ENCODE measurements at places on chromosomes 7 and 10.

GRCh38 chr10:30184397-30185033 is 125.1 kb upstream of the JCAD start:
- no peak for DNase-seq

- no peak for DNase-seq
Measured at GRCh38 chr10:76649723-76650127, 987.9 kb downstream of the KCNMA1 start.

GRCh38 chr10:103843854-103844570 is 11.4 kb downstream of the SH3PXD2A start:
- DNase-seq, result no peak

DNA sequence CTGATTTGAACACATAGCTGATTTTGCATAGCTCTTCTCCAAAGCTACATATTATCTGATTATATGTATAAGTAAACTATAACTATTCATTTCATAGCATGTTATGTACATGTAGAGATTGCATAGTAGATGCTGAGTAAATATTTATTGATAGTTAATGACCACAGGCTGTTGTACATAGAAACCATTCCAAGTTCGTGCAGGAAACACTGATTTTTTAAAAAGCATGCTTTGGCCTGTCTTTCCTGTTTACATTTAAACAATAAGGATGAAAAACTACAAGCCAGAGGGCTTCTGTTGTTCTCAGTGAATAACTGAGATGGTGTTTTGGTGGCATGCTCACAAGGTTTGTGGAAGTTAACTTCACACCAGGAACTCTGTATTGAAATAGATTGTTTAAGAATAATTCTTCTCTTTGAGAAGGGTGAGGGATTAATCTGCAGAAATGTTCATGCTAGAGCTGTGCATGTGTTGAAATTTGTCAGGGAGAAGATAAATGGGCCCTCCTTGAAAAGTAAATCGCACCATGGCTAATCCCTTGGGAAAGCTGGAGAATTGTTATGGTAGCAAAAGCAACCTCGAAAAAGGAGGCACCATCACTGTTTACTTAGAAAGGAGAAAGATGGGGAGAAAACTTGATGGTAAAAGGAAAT is 120.2 kb upstream of the SP8 start:
- no peak for DNase-seq

DNA sequence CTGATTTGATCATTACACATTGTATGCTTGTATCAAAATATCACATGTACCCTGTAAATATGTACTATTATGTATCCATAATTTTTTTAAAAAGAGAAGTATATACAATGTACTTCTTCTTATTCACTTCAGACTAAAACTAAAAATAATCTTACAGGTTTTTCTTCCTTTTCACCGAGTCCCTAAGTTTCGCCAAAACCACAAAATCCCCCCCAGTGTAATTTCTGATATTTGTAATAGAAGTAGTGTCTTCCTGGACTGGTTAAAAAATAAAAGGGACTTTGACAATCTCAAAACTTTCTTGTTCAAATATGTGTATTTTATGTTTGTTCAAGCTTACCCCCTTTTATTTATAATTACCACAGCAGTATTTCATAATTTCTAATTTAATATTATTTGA is 23.9 kb downstream of the EPC1 start:
- no peak for DNase-seq

- no peak for DNase-seq
Measured at GRCh38 chr7:51121036-51121790, 195.4 kb downstream of the COBL start.

GRCh38 chr10:1024103-1024502 is 1.6 kb downstream of the IDI2 start:
- no peak for DNase-seq

DNA sequence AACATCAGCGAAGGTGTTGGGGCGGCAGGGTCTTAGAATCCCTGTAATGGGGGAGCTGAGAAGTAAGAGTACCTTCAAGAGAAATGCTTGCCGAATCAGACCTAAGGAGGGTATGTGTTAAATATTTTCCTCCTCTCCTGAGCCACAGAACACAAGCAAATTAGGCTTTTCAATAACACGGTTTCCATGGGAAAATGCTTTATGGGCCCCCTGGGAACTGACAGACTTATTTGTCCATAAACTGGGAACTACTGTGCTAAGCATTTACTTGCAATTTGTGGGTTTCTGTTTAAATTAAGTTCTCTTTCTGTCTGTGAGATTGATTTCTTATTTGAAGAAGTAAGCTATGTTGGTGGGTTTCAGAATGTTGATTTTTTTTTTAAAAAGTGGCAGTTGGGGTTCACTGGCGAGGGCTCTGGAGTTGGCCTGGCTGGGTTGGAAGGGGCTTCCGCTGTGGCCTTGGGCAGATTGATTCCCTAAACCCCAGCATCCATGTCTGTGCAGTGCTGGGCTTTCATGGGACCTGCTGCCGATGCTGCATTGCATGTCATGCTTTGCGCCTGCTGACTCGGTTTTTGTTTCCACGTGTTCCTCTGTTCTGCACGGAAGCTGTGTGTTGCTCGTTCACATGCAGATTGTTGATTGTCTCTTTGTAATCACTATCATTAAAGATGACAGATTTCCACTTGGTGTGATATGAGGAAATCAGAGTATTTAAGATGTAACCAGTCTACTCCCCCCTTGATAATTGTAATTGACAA is 7.2 kb downstream of the RBM17 start:
- no peak for DNase-seq

DNA sequence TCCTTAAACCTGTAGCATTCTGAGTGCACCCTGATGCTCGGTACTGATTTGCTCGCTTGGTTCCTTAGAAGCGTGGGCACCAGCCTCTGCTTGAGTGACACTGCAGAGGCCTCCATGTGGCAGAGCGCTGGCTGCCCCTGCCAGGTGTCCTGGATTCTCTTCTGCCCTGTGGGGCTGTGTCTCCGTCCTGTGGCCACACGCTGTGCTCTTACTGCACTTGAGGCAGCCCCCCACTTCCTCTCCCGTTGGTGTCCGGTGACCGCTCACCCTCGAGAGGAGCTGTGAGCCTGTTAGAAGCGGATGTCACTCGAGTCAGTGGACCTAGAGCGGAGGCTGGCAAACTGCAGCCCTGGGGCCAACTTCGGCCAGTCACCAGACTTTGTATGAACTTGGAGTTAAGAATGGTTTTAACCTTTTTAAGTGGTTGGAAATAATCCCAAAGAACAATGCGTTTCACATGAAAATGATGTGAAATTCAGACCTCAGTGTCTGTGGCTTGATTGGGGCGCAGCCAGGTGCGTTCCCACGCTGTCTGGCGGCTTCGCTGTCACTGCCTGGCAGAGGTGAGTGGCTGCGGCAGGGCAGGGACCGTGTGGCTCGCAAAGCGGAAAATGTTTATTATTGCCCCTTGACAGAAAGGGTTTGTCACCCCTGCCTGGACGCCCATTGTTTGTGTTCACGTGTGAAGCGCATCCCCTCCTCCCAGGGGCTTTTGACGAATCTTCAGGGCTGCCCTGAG is 114.6 kb downstream of the CYTH3 start:
- no peak for DNase-seq

- peak; percentile 59 for DNase-seq
Measured at GRCh38 chr10:71748671-71749191, 24.6 kb downstream of the VSIR start.

DNA sequence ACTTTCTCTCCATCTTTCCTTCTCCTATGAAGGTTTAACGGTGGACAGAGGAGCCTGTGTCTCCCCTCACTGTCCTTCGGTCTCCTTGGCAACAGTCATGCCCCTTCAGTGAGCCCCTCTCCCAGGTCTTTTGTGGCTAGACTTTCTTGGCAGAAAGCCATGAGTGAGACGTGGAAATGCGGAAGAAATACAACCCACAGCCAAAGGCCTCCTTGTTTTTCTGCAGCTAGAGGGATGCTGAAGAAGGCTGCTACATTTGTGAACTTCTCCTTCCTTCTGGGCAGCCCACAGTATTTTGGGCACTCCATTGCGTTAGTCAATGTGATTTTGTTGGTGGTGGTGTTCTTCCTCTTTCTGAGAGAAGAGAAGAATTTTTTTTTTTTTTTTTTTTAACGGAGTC is 333.7 kb upstream of the PODXL start:
- DNase-seq, result no peak

DNA sequence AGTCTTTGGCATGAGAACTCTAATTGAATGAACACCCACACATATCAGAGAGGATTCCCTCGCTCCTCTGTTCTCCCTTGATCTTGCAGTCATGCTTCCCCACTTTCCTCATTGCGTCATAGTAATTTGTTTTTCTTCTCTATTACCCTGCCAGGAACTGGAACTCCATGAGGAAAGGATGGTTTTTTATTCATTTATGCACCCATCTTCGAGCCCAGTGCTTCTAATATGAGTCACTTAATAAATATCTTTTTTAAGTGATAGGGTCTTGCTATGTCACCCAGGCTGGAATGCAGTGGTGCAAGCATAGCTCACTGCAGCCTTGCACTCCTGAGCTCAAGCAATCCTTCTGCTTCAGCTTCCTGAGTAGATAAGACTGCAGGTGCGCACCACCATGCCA is 83.5 kb downstream of the OTUD1 start:
- no peak for DNase-seq

DNA sequence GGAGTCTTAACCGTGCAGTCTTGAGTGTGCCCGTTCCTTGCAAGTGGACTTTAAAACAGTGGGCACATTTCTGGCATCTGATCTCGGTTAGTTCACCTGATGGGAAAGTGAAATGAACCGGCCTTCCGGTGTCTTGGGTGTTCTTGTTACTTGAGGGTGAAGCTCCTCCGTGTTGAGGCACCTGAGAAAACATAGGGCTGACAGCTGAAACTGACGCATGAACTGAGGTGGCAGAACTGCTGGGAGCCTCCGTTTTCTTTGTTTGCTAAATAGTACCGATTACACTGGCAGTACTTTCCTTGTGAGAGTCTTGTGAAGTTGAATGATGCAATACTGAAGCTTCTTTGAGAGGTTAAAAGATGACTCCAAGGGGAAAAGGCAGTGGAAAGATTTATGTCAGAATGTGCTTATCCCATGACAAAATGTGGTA is 62.8 kb upstream of the SAMD8 start:
- DNase-seq, result no peak

- DNase-seq, result no peak
Measured at GRCh38 chr10:17231788-17232187, 3.7 kb downstream of the VIM start.

GRCh38 chr10:85148693-85149640 is 820.6 kb downstream of the CCSER2 start:
- no peak for DNase-seq

- no peak for DNase-seq
Measured at GRCh38 chr10:97760461-97761257, 11.1 kb downstream of the SFRP5 start.

DNA sequence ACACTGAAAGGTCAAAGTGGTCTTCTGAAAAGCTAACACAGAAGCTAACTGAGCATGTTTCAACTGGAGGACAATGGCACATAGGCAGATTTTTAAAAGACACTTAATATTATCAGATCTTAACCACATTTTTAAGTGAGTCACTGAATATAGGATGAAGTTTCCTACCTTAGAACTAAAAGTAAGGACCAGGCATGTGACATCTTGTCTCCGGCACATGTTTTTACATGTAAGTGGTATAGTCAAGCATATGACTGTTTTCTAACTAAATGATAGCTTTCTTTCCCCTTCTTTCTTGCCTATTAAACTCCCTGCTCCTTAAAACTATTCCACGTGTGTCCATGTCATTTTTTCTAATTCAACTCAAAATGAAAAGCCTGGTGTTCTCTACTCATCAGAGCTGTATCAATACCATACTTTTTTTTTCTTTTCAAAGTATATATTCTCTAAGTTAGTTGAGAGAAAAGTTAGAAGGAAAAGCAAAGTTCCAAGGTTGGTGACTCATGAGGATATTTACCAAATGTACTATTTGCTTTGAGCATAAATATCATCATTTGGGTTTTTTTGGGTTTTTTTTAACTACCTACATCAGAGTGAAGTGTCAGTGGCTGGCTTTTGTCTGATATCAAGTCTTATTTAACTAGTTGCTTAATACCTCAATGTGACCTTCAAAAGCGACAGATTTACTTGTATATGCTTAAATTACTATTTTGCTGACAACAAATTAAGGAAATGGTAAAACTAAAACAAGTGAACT is 127.5 kb downstream of the CRPPA start:
- DNase-seq, result no peak

- DNase-seq, result no peak
Measured at GRCh38 chr10:14774797-14775196, at the start of gene FAM107B. TSS of gene FAM107B (minus strand) at chr10:14774897. CDS start at chr10:14774663, 234 bp downstream.

DNA sequence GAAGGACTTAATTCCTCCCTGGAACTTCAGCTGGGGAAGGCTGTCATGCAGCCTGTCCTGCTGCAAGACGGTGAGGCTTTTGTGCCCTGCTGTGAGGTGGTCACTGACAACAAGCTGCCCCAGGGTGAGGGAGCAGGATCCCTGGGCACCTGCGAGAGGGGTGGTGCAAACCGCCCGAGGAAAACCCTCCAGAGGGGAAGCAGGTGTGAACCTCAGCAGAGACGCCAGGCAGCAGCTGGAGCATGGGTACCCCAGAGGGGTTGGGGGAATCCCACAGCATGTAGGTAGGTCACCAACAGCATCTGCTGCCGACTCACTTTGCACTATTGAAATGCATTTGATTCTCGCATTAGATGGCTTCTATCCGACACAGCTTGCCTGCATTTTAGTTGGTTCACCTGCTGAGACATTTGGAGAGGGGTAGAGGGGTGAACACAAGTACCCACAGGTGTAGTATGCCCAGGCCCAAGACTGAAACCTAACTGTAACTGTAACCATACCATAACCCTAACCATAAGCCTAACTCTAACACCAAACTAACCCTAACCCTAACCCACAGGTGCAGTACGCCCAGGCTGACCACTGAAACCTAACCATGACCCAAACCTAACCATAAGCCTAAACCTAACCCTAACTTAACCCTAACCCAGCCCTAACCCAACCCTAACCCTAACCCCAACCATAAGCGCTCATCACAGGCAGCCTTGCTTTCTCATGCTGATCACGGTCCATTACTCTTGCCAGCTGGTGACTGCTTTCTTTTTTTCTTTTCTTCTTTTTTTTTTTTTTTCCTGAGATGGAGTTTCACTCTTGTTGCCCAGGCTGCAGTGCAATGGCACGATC is 85.9 kb downstream of the ELFN1 start:
- no peak for DNase-seq

GRCh38 chr10:629186-629998 is 60.1 kb downstream of the DIP2C start:
- no peak for DNase-seq

Data from C1 segment of cervical spinal cord (tissue), 14 donors.